ENCODE measurements at places on chromosomes 3 and 15. TPM values are rescaled to one million over a fixed set of nuclear protein-coding genes. Genes with fewer than 3 reads are reported as not detected.

DNA sequence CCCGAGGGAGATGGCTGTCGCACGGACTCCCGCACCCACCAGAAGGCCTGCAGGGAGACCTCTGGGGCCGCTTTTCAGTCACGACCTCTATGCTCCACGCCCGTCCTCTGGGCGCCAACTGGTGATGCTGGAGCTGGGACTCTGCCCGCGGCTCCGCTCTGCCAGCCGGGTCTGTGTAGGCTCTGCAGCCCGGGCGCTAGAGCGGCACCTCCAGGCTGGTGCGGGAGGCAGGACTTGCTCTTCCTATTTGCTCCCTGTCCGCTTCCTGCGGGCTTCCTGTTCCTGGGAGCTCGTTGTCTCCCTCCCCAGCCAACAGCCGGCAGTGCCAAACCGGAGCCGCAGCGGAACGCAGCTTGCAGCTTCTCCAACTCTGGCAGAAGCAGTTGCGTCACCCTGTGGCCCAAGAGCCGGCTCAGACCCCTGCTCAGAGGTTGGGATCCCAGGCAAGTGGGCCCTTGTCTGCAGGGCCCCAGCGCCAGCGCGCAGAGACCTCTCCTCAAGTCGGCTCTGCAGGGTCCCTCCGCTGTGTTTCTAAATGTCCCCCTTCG lies 285.9 kb downstream of the XXYLT1 start:
- DNase-seq, result no peak

GRCh38 chr3:85020828-85021227 lies 62.0 kb downstream of the CADM2 start:
- no peak for DNase-seq

DNA sequence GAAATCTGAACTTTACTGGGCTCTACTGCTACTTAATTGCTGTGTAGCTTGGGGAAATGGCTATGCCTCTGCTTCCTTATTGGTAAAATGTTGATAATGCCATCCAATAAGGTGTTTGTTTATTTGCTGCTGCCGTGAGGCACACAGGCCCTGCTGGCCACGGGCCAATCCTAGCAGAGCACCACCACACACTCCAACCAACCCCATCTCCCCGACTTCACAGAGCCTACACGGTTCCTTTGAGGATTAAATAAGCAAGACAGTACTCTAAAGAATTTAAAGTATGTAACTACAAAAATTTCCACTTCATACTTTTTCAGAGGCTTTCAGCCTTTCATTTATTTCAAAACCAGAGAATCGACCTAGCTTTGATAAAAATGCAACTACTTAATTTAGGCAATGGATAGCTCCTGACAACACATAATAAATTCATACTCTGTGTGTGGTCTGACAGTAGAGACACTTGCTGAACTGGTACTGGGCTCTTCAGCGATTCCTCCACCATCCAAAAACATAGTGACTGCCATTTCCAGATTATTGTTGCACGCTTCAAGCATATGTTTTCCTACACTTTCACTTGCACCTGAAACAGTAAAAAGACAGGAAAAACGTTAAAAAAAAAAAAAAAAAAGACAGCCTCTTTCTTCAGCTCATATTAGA lies 25.3 kb downstream of the UBXN7 start:
- no peak for DNase-seq

The SUCLG2 gene
- 28.0 TPM for total RNA-seq

The PLXND1 gene
- 284 TPM for total RNA-seq
